Hindlimb muscle (tissue), 1 donor: ENCODE measurements at places on chromosomes 12 and 14. TPM values are rescaled to one million over a fixed set of nuclear protein-coding genes. Genes with fewer than 3 reads are reported as not detected.

RPL36AL gene
- 150 TPM for polyA plus RNA-seq

UNG gene
- polyA plus RNA-seq, result 27.0 TPM

SLC2A14 gene
- 0.59 TPM for polyA plus RNA-seq

LTBP2 gene
- 5.4 TPM for polyA plus RNA-seq
